ENCODE measurements at places on chromosomes 1 and 21.

DNA sequence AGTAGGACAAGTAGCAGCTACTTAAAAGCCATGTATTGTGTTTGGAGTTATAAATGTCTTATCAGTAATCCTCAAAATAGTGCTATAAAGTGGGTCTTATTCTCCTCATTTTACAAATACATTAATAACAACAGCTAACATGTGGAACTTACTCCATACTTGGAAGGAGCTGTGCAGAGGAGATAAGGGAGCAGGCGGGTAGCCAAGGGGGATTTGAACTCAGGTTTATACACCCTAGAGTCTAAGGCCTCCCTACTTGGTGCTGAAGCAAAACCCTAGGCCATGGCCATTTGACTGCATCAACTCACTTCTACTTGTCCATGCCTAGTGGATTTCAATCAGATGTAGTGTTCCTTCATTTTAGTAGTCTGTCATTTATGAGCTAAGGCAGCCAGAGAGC lies 72.1 kb downstream of the LMO4 start:
- DNase-seq = no peak

GRCh38 chr1:215082532-215083382 lies at the start of gene KCNK2:
Gene KCNK2 (plus strand): TSS chr1:215082737. CDS start chr1:215083386, 649 bp downstream.
- no peak for DNase-seq

GRCh38 chr1:49028396-49028795 lies 251.7 kb upstream of the BEND5 start:
- no peak for DNase-seq

- peak; percentile 96 for DNase-seq
Observed at GRCh38 chr1:114716304-114717170, at the start of gene NRAS. Gene NRAS (minus strand): TSS chr1:114716771. CDS start chr1:114716160, 611 bp downstream.

DNA sequence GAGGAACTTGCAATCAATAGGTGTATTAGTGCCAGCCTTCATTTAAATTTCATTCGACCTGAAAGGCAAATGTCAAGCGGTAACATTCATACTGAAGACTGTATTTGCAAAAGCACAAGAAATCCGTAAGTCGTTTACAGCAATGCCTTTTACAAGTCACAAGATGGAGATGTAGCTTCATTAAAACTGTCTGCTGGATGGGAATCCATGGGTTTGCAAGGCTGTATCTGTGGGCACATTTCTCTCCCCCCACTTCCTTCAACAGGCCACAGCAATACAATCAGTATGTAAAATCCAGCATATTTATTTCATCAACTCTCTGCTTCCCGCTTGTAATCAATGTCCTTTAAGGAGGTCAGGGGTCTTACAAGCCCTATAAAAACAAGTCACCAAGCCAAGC lies 147.1 kb downstream of the SLC45A1 start:
- no peak for DNase-seq

GRCh38 chr1:8510041-8510823 lies 192.3 kb downstream of the SLC45A1 start:
- DNase-seq = peak; percentile 64

GRCh38 chr1:171799166-171799565 lies 17.7 kb downstream of the METTL13 start:
- no peak for DNase-seq

DNA sequence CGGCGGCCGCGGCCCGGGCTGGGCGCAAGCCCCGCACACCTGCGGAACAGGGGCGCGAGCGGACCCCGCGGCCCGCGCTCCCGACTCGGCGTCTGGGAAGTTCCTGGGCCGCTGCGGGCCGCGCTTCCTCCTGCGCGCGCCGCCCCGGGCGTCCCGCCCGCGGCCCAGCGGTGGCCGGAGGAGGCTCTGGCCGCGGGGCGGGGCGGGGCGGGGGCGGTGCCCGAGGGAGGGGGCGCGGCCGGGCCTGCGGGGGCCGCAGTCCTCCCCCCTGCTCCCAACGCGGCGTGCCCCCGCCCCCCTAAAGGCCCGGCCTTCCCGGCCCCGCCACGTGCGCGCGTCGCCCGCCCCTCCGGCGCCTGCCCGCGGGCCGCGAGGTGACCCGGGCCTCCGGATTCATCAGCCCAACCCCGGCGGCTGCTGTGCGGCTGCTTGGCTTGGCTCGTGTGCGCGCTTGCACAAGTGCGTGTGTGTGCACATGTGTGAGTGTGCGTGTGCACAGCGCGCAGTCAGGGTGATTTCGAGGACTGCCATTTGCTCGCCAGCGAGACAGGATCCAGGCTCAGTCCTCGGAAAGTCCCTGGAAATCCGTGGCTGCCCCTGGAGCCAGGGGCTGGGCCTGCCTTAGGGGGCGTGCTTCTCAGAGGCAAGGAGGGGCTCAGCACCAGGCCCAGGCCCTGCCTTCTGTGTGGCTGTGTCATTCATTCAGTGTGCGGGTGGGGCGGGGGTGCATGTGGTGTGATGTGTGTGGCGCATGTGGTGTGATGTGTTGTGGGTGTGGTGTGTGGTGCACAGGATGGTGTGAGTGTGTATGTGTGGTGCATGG lies at the start of gene C2CD2:
C2CD2 (minus strand) TSS at position 188 of the 823 bp plus-strand sequence. CDS start 370 bp downstream, outside the sequence.
- peak; percentile 12 for DNase-seq

GRCh38 chr1:77421504-77422233 lies 139.8 kb downstream of the AK5 start:
- DNase-seq = no peak

DNA sequence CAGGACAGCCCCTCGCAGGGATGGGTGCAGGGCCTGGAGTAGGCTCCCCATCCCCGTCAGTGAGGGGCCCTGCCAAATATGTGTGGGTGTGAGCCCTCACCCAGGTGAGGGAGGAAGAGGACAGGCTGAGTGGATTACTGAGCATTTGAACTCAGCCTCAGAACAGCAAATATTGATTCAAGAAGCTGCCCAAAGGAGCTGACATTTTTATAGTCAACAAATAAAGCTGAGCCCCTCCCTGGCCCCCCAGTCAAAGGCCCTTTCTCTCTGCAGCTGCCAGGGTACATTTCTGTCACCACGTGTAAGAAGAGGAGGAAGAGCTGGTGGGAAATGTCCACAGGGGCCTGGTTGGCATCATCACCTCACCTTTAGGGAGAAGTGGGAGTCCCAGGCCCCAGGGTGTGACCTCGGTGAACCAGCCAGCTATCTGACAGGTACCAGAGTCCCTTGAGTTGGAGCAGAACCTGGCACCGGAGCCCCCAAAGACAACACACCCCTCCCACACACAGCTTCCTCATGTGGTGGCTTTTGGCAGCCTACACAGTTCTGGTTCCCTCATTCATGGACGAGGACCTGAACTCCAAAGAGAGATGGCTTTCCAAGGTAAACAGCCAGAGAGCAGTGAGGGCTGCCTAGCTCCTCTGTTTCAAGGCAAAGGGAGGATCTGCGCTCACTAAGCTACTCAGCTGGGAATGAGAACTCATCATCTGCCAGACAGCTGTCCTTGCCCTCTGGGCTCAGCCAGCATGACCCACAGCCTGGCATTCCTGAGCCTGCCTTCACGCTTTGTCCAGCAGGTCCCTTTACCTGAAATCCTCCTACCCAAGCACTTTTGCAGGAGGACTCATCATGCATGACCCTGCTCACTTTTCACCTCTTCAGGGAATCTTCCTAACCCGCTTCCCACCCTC lies 43.0 kb upstream of the TENT5C start:
- DNase-seq = no peak

DNA sequence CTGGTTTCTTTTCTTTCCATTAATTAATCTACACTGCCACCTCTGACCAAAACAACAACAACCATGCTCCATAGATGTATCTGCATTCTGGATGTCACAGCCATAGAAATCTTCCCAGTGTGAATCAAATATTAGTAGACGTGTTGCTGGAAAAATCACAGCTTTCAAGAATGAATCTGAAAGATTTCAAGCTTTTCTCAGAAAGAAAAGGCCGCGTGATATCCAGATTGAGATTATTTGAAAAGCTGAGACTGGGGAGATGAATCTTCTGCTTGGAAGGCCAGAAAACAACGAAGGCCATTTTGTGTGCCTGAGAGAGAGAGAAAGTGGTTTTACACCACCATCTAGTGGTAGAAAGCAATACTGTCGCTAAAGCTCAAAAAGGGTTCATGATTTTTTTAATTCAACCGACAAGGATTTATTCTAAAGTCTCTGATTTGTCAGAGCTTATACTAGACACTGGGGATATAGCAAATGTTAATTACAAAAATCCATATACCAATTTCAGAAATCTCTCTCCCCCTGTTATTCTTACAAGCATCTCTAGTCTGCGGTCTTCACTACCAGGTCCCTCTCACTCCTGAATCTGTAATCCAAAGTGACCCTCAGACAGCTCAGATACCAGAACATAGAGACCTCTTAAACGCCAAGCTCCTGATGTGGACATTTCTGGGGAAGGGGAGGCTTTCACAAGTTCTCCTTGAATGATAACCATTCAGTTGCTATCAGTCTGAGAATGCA lies 87.5 kb upstream of the SGIP1 start:
- peak; percentile 51 for DNase-seq

GRCh38 chr1:3504822-3505153 lies 50.3 kb downstream of the ARHGEF16 start:
- DNase-seq = no peak

DNA sequence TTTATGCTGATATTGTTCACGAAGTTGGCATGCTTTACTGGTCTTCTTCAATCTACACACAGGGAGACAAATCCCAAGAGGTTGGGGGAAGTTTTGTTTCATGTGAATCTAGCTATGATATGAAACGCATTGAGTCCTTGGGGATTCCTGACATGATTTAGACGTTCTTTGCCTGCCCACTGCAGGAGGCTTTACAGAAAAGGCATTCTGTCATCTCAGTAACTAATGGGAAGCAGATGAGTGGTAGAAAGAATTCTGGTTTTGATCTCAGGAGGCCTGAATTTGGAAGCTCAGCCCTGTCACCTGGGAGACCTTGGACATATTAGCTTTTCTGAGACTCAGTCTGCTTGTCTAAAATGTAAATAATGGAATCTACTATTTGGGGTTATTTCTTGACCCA lies 383.0 kb upstream of the NFIA start:
- no peak for DNase-seq

GRCh38 chr1:244614879-244615278 lies 38.0 kb upstream of the DESI2 start:
- no peak for DNase-seq

GRCh38 chr1:64248065-64248464 lies 44.6 kb downstream of the UBE2U start:
- DNase-seq = no peak

GRCh38 chr21:36757196-36757595 lies 58.3 kb downstream of the SIM2 start:
- no peak for DNase-seq

- DNase-seq = no peak
Observed at GRCh38 chr1:224640587-224640986, 24.5 kb downstream of the CNIH3 start.

GRCh38 chr1:227357171-227357926 lies 39.1 kb upstream of the CDC42BPA start:
- no peak for DNase-seq

GRCh38 chr1:223228201-223228600 lies 85.2 kb upstream of the TLR5 start:
- DNase-seq = no peak

DNA sequence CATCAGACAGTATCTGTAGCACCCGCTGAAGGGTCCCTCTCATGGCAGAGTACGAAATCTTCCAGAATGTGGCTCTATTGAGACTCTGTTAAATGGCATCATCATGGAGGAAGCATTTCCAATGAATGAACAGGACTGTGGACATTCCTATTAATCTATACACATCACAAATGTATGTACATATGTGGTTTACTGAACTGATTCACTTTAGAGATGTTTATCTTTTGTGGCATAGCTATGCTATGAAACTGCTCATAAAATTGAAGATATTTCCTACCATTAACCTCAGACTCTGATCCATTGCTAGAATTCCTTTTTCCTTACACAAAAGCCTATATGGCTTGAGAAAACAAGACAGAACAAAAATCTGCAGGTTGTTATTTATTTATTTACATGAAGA lies 259.6 kb upstream of the RRP15 start:
- no peak for DNase-seq

- peak; percentile 36 for DNase-seq
Observed at GRCh38 chr1:112674986-112675727, 698 bp downstream of the MOV10 start.

DNA sequence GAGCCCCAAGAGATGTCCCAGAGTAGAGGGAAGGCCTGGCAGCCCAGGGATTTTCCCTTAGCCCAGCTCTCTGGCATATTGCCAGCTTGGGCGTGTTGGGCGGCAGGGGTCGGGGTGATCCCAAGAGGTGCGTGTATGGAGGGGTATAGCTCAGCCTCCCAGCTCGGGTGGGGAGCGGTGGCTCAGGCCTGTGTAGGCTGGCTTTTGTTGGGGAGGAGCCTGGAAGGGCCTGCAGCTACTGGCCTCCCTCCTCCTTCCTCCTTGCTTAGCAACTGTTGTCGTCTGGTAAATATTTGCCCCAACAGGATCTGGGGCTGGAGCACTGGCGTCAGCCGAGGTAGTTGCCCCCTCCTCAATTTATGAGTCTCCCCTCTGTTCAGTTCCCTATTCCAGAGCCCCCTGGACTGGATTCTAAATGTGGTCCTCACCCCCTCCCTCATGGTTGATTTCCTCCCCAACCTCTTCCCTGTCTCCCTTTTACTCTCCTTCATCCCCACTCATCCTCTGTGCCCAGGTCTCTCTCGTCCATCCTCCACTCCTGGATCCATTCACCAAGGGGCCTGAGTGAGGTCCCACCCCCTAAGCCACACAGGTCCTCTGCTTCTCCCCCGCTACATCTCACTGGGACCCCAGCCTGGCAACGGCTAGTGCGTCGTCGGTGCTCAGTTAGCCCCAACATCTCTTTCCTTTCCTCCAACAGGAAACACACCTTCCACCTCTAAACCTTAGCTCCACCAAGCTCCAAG lies 10.3 kb upstream of the LMNA start:
- DNase-seq = peak; percentile 48

DNA sequence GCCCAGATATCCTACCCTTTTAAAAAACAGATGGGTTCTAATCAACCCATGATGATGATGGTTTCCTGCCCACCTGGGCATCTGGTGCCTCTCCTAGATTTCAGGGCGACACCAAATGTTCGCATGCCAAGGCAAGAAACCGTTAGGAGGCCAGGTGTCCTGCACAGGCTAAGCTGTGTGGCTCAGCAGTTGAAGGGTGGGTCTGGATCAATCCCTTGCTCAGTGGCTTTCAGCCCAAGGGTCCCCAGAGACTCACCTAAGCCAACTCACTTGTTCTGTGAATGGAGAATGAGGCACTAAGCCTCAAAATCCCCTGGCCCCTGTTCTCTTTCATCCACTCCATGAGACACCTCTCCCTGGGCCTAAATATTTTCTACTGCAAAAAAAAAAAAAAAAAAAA lies 169.1 kb upstream of the EDN2 start:
- DNase-seq = no peak

- no peak for DNase-seq
Observed at GRCh38 chr1:2805801-2806430, 4.4 kb upstream of the TTC34 start.

- DNase-seq = no peak
Observed at GRCh38 chr1:221575605-221576004, 166.3 kb downstream of the DUSP10 start.

- DNase-seq = no peak
Observed at GRCh38 chr1:1233567-1233892, 1.5 kb downstream of the B3GALT6 start.
